ENCODE measurements at places on chromosomes 13 and 19.
A peak's percentile ranks its signal among the peaks of the same experiment; 100 is the strongest.

GRCh38 chr13:90792335-90792734 lies 555.2 kb upstream of the MIR17HG start:
- no peak for DNase-seq

- no peak for DNase-seq
These were observed 47.3 kb downstream of the DNAJC3 start for GRCh38 chr13:95724252-95724651.

DNA sequence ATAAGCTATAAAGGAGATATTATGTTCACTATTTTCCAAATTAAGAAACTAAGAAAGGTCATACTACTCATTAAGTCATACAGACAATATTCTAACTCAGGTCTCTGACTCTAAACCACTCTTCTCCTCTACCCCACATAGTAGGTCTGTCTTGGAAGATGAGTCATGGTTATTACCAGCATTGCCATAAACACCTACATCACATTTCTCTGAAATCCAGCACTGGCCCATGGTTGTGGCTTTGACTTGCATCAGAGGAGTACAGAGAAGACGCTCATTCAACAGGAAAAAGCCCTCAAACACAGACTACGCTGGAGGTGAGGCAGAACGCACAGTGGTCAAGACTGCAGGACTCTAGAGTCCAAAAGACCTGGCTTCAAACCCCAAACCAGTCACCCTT lies 476.8 kb downstream of the COG6 start:
- no peak for DNase-seq

- no peak for DNase-seq
These were observed 389.3 kb upstream of the PCDH9 start for GRCh38 chr13:67619351-67619994.

- no peak for DNase-seq
These were observed 226.4 kb upstream of the SERP2 start for GRCh38 chr13:44147233-44147632.

- no peak for DNase-seq
These were observed 8.7 kb downstream of the PROSER3 start for GRCh38 chr19:35766571-35767104.

- DNase-seq, result no peak
These were observed 4.4 kb downstream of the DACT3 start for GRCh38 chr19:46656541-46656940.

DNA sequence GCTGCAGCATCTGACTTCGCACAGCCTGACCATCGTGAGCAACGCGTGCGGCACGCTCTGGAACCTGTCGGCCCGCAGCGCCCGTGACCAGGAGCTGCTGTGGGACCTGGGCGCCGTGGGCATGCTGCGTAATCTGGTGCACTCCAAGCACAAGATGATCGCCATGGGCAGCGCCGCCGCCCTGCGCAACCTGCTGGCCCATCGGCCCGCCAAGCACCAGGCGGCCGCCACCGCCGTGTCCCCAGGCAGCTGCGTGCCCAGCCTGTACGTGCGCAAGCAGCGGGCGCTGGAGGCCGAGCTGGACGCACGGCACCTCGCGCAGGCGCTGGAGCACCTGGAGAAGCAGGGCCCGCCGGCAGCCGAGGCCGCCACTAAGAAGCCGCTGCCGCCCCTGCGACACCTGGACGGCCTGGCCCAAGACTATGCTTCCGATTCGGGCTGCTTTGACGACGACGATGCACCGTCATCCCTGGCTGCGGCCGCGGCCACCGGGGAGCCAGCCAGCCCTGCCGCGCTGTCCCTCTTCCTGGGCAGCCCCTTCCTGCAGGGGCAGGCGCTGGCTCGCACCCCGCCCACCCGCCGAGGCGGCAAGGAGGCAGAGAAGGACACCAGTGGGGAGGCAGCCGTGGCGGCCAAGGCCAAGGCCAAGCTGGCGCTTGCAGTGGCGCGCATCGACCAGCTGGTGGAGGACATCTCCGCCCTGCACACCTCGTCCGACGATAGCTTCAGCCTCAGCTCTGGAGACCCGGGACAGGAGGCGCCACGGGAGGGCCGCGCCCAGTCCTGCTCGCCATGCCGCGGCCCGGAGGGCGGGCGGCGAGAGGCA lies 13.6 kb downstream of the C19orf25 start:
- DNase-seq, result no peak

DNA sequence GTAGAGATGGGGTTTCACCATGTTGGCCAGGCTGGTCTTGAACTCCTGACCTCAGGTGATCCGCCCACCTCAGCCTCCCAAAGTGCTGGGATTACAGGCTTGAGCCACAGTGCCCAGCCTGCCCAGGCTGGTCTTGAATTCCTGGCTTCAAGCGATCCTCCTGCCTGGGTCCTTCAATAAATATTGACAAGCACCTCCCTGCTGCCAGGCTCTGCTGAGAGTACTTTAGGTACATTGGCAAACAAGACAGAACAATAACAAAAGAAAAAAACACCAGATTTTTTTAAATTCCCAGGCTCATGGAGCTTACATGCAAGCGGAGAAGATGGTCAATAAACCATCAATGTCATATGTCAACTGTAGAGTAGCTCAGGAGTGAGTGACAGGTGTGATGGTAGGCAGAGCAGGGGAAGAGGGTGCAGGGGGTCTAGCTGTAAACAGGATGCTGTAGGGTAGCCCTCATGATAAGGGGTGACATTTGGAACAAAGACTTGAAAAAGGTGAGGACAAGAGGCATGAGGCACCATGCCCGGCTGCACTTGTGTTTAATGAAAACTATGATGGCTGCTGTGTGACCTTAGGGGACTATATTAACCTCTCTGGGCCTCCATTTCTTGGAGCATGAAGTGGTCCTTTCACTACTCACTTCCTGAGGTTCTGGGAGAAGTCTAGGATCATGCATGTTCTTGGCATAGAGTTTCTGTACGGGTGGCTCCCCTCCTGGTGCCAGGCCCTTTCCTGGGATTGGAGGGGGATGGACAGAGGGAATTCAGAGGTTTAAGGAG lies 19.6 kb downstream of the SULT2B1 start:
- no peak for DNase-seq

GRCh38 chr13:20969182-20969581 lies 66.6 kb upstream of the XPO4 start:
- DNase-seq, result no peak

DNA sequence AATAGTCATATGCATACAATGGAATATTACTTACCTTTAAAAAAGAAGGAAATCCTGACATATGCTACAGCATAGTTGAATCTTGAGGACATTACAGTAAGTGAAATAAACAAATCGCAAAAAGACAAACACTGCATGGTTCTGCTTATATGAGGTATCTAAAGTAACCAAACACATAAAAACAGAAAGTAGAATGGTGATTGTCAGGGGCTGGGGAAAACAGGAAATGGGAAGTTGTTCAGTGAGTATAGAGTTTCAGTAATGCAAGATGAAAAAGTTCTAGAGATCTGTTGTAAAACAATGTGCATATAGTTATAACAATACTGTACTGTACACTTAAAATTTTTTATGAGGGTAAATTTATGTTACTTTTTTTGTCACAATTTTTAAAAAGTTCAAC lies 219.4 kb downstream of the KLF5 start:
- DNase-seq, result no peak

- DNase-seq, result no peak
These were observed 59.3 kb upstream of the F7 start for GRCh38 chr13:113046128-113046882.

GRCh38 chr13:98488736-98489135 lies 88.2 kb downstream of the STK24 start:
- no peak for DNase-seq

DNA sequence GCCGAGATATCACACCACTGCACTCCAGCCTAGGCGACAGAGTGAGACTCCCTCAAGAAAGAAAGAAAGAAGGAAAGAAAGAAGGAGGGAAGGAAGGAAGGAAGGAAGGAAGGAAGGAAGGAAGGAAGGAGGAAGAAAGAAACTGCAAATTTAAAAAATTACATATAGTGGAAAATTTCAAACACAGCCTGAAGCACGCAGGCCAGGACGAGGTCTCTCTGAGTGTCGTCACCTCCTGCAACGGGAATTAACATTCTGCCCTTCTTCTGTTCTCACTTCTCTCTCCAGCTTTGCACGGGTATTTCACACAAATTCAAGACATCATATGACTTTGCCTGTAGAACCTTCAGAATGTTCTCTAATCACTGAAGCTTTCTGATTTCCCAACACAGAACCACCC lies 108.2 kb downstream of the GNG7 start:
- no peak for DNase-seq

DNA sequence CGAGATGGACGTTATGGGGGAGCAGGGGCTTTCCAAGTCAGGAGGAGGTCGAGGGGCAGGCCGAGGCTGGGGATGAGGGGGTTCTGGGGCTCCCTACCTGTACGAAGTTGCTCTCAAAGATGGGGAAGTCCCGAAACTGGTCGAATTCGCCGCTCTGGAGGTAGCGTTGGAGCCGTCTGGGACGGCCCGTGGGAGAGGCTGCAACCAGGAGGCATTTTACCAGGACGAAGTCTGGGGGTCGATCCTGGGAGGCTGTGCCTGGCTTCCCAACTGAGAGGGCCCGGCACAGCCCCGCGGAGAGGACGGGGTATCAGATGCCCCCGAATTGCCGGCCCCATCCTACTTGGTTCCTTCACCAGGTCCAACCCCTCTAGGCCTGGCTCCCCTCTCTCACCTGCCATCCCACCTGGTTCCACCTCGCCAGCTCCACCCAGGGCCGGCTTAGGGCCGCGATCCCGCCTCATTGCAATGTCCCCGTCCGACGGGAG lies 527 bp upstream of the EMC10 start:
- no peak for DNase-seq

- DNase-seq, result no peak
These were observed 64.6 kb downstream of the SERP2 start for GRCh38 chr13:44438234-44438579.

DNA sequence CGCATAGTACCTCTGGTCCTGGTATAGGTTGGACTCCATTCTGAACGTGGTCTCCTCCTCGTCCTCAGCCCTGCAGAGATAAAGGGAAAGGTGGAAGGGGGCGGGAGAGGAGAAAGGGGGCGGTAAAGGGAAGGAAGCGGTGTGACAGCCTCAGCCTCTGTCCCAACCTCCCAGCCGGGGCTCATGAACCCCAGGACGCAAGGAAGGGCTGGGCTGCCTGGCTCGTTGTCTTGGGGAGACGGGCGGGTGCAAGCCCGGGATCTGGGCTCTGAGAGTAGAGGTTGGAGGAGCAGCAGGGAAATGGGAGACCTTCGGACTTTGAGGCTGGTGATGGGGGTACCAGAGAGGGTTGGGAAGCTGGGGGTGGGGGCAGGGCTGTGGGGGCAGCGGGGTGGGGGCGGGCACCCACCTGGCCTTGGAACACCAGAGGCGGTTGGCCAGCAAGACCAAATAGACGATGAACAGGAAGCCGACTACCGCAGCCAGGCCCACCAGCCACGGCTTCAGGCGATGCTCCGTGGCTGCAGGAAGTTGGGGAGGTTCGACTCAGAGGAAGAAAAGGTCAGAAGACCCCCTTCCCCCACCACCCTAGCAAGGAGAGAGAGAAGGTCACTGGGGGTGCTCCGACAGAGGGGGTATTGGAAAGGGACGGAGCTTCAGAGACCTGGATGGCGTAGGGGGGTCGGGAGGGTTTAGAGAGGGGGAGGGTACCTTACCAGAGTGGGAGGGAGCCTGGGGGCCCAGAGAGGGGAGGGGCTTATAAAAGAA lies 1.7 kb downstream of the SMIM24 start:
- no peak for DNase-seq

DNA sequence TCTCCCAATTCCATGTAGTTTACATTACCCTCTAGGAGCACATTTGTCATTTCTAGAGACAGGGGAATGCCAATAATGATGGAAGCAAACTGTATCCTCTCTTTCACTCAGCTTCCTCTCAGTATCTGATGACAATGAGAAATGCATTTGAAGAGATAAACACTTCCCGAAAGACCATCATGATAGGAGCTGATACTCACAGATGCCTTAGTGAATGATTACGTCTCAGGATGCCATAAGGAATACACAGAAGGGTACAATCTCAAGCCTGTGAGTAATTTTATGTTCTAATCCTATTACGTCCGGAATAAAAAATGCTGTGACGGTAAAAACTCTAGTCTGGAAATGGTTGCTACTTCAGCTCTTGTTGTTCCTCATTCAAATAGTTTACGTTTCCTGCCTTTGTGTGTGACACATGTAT lies 663.8 kb upstream of the MIR17HG start:
- no peak for DNase-seq

GRCh38 chr19:49422407-49423070 lies 702 bp downstream of the PTH2 start:
- no peak for DNase-seq

GRCh38 chr19:41699968-41700323 lies 8.5 kb upstream of the CEACAM5 start:
- no peak for DNase-seq

DNA sequence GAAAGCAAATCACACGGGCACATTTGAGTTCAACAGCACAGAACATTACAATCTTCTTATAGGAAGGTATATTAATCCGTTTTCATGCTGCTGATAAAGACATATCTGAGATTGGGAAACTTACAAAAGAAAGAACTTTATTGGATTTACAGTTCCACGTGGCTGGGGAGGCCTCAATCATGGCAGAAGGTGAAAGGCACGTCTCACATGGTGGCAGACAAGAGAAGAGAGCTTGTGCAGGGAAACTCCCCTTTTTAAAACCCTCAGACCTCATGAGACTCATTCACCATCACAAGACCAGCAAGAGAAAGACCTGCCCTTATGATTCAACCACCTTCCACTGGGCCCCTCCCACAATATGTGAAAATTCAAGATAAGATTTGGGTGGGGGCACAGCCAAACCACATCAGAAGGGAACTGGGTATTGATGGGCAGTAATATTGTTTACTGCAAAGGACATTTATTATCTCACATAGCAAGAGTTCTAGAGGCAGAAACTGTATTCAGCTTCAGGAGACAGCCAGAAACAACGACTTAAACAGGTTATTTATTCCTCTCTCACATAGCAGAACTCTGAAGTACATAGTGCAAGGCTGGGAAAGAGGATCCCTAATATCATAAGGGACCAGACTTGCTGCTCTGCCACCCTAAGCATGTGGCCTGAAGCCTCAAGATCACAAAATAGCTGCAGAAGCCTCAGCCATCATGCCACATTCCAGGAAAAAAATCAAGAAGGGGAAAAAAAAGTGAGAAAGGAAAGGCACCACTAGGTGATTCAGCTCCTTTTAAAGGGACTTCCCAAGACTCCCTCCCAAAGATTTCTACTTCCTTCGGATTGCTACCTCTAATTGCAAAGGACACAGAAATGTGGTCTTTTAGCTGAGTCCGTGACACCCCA lies 23.1 kb downstream of the FXYD5 start:
- DNase-seq, result no peak

DNA sequence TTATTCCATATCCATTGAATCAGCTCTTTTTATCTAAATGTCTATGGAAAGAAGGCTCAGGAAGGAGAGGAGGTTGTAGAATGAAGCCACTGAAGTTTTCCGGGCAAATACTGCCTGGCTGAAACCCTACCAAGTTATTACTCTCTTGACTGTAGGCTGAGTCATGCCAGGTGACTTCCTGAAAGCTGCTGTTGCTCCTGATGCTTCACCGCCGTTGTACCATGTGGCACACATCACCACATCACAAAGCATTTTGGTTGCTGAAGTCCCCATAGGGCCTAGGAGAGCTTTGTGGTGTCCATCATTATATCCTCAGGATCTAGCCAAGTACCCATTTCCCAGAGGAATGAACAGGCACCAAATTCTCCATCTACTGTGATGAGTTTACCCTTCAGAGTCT lies 11.1 kb upstream of the TDRD12 start:
- no peak for DNase-seq

GRCh38 chr19:49411681-49412326 lies 11.4 kb downstream of the PTH2 start:
- DNase-seq, result no peak

GRCh38 chr13:91134803-91135184 lies 212.7 kb upstream of the MIR17HG start:
- no peak for DNase-seq

- DNase-seq, result no peak
These were observed 7.5 kb upstream of the MPV17L2 start for GRCh38 chr19:18185538-18185937.

GRCh38 chr19:55172741-55173140 lies 6.3 kb upstream of the DNAAF3 start:
- peak; percentile 68 for DNase-seq

Measured in HS-5 (cell line).